ENCODE measurements at places on chromosomes 7 and 10.

- no peak for DNase-seq
Measured at GRCh38 chr10:45461034-45461433, 87.0 kb downstream of the ALOX5 start.

DNA sequence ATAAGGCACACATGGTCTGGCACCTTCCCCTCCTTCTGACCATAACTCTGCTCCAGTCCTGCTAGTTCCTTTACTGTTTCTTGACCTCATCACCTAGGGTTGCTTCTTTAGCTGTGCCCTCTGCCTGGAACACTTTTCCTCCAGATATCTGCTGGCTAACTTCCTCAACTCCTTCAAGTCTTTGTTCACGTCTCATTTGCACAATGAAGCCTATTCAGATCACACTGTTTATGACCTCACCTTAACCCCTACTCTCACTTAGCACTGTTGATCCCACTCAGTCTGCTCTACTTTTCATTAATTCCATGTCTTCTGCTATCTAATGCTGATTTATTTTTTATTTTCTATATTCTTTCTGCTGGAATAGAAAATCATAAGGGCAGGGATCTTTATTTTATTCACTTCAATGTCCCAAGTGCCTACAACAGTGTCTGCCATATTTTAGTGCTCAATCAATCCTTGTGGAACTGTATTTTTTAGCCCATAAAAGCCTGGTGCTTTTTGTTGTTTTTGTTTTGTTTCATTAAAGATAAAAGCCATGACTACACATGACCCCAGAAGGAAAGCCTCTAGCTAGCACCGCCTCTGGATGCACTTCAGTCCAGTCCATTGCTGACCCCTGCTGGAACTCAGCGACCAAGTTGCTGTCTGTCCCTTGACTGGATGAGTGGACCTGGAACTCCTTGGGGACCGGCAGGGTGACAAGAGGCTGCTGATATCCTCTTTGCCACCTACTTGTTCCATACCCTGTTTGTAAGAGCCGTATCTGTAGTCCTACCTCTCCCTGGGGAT is 12.3 kb downstream of the KLF14 start:
- DNase-seq, result no peak

DNA sequence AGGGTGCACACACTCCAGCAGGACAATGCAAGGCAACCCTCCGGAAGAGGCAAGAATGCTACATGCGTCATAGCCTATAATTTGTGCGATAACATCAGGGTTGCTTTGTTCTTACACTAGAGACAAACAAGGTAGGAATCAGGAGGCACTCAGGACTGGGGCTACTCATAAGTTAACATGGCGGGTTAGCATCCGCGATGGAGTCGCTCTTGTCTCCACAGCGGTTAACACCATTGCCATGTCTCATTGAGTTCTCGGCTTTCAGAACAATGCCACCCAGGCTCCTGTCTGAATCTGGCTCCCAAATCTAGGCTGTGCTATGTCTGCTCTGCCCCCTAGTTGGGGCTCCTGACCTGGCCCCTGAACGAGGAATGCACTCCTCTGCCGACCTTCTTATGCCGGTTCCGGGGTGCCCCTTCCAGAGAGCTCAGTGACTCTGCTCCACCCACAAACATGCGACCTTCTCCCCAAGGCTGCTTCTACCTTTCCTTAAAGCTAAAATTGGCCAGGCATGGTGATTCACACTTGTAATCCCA is 24.9 kb upstream of the SLF2 start:
- DNase-seq, result no peak

- no peak for DNase-seq
Measured at GRCh38 chr7:41628901-41629300, 74.0 kb downstream of the INHBA start.

DNA sequence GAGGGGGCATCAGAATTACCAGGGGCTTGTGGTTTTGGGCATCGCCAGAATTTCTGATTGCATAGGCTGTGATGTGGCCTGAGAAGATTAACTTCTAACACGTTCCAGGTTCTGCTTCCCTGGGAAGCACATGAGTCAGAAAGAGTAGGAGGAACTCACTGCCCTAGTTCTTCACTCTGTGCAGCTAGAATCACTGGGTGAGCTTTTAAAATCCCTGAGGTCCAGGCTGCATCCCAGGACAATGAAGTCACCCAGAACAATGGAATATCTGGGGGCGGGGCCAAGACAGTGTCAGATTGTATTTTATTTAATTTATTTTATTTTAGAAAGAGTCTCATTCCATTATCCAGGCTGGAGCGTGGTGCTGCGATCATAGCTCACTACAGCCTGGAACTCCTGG is 636.5 kb downstream of the CALN1 start:
- DNase-seq, result no peak

DNA sequence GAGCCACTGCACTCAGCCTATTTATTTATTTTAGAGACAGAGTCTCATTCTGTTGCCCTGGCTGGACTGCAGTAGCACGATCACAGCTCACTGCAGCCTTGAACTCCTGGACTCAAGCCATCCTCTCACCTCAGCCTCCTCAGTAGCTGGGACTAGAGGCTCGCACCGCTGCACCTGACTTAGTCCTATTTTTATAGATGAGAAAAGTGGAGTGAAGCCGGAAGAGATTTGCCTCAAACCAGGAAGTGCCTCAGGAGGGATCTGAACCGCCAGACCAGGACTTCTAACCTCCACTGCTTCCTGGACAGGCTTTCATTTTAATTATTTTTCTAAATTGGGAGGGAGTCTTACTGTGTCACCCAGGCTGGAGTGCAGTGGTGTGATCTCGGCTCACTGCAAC is 17.5 kb upstream of the CLIP2 start:
- no peak for DNase-seq

DNA sequence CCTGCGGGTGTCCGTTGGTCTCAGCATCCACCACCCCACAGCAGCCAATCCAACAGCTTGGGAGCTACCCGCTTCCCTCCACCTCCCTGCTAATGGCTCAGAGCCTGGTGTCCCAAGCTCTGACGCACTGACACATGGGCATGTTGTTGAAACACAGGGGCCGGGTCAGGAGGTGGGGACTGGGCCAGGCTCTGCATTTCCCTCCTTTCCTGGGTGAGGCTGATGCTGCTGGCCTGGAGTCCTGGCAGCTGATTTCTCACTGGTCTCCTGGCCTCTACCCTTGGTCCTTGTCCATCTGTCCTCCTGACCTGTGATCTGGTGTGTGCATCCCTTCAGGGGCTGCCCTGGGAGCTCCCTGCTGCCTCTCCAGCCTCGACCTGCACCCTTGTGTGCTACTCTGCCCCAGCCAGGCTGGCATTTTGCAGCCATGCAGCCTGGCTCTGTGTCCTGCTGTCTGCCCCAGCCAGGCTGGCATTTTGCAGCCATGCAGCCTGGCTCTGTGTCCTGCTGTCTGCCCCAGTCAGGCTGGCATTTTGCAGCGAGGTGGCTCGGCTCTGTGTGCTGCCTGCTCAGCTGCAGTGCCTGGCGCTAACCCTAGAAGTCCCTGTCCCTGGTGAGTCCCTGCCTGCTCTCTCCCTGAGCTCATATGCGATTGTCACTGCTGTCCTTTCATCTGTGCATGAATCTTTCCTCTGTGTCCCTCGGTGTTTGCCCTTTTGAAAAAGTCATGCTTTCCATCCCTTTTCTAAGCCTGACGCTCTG is 14.0 kb downstream of the AMZ1 start:
- no peak for DNase-seq

DNA sequence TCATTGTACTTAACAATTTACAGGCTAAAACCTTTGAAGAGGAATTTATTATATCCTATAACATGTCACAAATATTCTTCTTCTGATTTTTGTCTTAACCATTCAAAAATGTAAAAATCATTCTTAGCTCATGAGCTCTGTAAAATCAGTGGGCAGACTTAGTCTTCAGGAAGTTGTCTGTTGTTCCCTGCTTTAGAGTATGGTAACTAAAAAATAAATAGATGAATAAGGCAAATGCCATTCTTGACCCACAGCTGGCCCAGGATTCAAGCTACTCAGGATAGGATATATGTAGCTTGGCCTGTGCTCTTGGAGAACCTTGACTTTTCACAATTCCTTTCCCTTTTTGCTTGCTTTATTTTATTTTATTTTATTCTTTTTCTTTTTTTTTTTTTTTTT is 51.5 kb downstream of the LRRC4 start:
- no peak for DNase-seq

DNA sequence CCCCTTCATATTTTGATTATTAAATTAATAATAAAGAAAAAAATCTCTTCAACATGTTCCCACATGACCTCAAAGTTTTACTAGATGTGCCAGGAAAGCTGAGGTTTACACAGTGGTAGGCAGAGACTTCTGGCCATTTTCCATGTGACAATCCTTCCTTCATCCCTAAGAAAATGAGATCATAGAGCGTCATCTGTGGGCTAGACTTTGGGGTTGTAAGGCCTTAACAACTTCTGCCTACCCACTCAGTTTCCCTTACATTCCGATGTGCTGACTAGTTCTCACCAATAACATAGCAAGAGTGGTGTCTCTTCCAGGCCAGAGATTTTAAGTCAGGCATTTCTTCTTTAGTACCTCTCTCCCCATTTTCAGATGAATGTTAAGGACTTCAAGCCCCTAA is 171.1 kb upstream of the PHF14 start:
- no peak for DNase-seq

GRCh38 chr7:100561491-100562194 is 12.1 kb downstream of the SAP25 start:
- no peak for DNase-seq

- DNase-seq, result no peak
Measured at GRCh38 chr10:95434583-95434982, 126.6 kb downstream of the SORBS1 start.
